Breast epithelium (tissue), 4 donors: ENCODE measurements at places on chromosomes 2 and 18. TPM values are rescaled to one million over a fixed set of nuclear protein-coding genes. Genes with fewer than 3 reads are reported as not detected.

AQP12A gene
- not detected for total RNA-seq

CELF4 gene
- not detected for total RNA-seq

GRB14 gene
- 4.6 TPM for total RNA-seq

MAP4K4 gene
- total RNA-seq = 62.1 TPM

DNA sequence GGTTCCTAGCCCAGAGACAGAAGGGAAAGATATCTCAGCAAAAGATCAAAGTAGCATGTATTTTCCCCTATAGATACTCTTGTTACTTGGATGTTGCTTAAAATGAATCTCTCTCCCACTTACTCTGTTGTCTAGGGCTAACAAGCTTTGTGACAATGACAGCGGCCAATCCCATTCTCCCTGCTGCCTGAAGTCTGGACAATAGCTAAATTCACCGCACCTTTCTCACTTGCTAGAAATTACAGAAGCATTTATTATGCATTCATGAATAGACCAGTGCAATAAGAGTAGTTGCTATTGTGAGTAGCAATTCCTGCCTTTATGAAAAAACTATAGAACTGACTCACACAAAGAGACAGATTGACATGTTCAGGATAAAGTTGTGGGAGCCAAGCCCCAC is 42.2 kb upstream of the ZC3H15 start:
- DNase-seq = no peak

TMEM200C gene
- 0.16 TPM for total RNA-seq

DNA sequence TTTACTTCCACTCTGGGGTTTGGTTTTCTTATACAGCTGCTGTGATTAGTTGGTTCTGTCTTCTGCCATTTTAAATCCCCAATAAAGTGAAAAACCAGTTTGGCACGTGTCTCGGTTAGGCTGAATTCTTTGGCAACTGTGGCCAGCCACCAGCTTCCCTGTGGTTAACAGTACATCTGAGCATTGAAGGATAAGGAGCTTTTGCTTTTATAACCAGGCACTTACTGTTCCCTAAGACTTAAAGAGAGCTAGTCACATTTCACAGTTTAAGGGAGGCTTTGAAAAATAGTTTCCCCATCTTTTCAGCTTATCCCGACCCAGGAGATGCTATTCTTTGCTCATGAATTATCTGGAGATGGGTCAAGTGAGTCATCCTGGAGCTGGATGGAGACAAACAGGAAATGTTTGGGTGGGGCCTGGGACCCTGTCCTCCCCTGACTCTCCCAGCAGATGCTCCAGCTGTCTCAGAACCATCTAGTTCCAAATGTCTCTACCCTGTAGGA is 57.3 kb upstream of the EML6 start:
- DNase-seq = no peak

DNA sequence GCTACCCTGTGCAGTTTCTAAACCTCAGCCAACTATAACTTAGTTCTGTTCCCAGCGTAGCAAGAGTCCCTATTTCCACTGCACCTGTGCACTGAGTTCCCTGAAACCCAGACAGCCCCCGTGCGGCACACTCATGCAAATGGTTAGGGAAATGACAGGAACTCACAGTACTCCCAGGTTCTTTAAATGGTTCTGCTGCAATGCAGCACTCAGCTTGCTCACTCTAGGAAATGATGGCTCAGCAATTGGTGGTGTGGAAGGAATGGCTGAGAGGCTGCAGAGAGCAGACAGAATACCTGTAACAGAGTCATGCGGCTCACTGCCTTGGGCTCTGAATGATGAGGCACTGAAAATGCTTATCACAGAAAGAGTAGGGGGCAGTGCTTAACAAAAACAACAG is 143.0 kb downstream of the RAD51AP2 start:
- DNase-seq = no peak

- no peak for DNase-seq
These were observed 31.5 kb upstream of the NCKAP5 start for GRCh38 chr2:133599811-133600210.

- no peak for DNase-seq
These were observed 67.5 kb downstream of the ATP9B start for GRCh38 chr18:79136742-79137141.

DNA sequence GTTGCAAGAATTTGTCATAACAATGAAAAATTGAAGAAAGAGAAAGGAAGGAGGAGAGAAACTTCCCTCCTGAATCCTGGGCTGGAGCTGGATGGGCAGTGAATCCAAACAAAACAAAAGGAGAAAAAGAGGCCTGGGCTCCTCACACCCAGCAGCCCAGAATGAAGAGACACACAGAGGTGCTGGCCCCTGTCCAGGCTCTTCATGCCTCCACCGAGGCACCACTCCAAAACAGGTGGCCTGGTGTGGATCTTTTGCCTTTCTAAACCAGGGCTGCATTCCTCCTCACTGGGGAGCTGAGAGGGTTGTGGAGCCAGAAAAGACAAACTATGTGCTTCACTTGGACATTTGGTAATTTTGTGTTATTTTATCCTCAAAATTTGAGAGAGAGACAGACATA is 76.0 kb downstream of the FAM124B start:
- DNase-seq = no peak

ADNP2 gene
- total RNA-seq = 20.1 TPM

DNA sequence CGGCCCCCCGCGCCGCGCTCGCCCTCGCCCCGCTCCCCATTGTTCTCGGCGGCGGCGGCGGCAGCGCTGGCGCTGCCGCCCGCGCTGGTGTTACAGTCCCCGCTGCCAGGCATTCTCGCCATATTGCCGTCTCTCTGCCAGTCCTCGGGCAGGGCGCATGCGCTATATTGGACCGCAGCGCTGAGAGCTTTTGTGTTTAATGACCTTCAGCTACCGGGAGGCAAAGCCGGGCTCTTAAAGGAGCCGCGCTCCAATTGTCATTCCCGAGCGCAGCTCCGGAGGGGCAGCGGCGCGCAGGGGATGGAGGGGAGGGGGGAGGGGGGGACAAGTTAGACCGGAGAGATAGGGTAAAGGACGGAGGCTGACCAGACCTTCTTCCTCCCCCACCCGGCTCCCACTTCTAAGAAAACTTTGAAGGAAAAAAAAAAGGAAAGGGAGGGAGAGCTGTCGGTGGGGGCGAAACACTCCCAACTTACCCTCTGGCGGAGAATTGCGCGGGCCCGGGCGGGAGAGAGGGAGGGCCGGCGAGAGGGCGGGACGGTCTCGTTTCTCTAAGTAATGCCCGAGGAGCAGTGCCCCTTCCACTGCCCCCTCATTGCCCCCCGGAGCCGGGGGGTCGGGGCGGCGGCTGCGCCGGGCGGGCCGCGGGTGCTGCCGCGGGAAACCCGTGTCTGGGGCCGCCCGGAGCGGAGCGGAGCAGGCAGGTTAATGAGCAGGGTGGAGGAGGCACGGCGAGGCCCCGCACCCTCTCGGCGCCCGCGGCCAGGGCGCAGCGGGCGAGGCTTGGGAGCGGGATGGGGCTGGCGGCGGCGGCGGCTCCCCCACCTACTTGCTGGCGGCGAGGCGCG is at the start of gene KCTD1:
Gene KCTD1, minus strand, starts transcription at position 139 of the 848 bp plus-strand sequence. Its CDS starts 17 bp downstream, at position 122.
- DNase-seq = peak; percentile 65

DNA sequence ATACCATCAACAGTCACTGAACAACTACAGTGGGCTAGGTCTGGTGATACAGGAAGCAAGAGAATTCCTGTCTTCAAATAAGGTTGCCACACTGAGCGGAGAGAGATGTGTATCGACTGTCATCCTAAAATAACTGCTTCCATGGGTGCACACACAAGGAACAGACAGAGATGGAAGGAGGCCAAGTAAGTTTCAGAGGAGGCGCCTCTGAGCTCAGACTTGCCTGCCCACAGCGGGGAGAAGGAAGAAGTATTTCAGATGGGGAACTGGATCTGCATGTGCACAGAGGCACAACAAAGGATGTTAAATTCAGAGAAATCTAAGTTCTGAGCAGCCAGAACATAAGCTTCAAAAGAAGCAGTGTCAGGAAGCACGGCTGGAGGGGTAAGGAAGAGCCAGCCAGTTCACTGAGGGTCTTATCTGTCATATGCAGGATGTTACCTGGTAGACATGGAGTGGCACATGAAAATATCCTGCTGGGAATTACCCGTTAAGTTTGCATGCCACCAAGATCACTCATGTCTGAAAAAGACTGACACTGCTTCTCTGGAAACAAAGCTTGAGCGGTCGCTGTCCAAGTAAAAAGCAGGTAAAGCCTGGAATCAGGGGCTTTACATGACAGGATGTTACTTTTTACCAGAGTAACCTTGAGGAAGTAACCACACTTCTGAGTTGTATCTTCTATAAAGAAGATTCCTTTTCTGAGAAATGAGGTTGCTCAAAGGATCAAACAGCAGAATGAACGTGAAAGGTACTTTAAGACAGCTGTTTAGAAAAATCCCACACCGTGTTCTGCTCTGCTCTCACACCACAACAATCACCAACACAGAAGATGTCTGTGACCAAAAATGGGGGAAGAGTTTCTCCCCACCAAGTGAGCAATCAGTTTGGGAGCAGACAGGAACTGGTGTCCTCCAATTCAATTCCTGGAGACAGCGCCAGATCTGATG is 260.2 kb downstream of the NBAS start:
- DNase-seq = no peak

SPHKAP gene
- total RNA-seq = not detected
